AG20443 (cell line): ENCODE measurements at places on chromosomes 12 and 14.

DNA sequence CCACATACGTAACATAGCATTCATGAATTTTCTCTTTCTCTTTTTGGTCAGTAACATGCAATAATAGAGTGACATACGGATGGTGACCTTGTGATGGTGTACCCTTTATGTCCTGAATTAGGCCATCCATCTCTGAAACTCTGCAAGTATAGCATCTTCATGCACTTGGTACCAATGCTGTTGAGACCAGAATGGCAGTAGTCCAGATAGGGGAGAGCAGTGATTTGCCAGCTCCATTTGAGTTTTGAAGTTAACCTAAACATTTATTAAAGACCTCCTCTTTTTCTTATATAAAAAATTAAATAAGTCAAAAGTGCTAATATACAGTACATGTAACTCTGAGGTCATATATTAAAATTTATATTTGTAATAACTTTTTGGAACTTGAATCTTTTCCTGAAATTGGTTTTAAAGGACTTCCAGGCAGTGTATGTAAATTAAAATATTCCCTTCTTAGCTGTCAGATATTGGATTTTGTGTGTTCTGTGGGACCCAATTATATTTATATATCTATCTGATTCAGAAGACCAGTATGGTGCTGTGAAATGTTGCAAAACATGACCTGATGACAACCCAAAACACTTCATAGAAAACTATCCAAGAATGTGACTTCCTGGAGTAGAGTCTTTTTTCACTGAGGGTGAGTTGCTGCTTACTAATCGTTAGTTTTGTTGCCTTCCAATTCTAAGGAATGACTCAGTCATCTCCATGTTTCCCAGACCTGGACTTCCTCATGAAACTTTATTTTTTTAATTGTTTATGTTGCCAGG, 3.5 kb downstream of the ELK3 start:
- peak; percentile 77 for DNase-seq

DNA sequence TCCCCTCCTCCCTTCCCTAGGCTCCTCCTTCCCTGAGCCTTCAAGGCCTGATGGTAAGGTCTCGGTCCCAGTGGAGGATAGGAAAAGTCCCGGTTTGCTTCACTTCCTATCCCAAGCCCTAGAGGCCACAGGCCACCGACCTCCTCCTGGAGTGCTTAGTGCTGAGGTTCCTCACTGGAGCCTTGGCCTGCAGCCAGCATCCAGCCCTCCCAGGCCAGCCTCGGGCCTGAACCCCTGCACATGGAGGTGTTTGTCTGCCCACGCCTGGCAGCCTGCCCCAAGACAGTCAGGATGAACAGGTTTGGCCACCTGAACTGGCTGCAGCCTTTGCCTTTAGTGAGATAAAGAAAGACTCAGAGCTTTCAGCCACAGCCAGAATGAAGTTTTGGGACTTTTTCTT, 15.8 kb upstream of the KRT7 start:
- DNase-seq, result no peak

GRCh38 chr12:41917181-41917580, 227.5 kb downstream of the GXYLT1 start:
- DNase-seq, result no peak

DNA sequence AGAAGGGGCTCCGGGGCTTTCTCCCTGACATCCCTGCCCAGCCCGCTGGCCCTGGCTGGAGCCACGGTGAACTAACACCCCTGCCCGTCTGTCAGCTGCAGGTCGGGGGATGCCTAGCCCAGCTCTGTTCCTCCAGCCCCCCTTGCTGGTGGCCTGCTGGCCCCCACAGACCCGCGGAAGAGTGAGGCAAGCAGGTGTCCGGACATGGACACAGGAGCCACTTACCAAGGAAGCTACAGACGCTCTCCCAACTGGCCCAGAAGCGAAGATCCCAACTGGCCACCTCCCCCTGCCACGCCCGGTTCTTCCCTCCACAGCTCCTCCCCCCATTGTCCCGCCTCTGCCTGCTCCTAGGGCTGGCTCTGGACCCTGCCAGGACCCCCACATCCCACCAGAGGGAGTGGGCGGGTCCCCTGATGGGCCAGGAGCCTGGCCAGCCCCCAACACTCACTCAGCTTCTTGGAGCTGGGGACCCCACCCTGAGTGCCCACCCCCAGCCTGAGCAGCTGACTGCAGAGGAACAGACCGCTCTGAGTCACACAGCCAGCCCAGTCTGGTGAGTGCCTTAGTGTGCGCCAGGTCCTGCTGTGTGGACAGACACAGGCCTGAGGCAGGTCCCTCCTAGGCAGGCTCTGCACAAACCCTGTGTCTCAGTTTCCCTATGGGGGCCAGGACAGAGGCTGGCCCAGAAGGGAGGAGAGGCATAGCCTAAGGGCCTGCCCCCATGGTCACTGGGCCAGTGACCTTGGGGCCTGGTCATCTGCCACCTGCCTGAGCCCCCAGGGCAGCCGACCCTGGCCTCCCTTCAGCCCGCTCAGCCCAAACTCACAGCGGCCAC, 7.7 kb downstream of the AHNAK2 start:
- DNase-seq, result peak; percentile 89

DNA sequence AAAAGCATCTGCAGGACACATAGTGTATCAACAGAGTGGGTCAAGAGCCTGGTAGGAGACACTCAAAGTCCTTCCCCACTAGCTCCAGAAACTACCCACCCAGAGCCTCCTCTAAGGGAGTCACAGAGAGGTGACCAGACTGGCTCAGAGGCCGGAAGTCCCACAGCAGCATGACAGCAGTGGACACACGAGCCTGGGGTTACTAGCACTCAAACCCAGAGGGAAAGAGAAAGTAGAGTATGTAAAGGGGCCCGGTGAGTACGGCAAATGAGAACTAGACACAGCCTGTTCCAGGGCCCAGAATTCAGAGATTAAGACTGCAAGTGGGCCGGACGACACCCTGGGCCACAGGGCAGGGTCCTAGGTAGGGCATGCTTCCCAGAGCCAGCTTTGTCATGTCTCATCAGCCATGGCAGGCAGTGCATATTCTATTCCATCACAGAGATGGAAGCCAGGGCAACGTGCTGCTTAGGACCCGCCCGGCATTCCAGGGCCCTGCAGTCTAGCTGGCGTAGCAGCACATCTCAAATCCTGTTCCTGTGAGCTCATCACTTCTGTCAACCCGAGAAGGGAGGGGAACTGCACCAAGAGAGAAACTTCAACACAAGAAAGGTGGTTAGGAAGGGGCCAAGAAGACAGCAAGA, 4.2 kb downstream of the IFFO1 start:
- peak; percentile 74 for DNase-seq

GRCh38 chr12:9149372-9149771, 33.7 kb upstream of the A2M start:
- no peak for DNase-seq

DNA sequence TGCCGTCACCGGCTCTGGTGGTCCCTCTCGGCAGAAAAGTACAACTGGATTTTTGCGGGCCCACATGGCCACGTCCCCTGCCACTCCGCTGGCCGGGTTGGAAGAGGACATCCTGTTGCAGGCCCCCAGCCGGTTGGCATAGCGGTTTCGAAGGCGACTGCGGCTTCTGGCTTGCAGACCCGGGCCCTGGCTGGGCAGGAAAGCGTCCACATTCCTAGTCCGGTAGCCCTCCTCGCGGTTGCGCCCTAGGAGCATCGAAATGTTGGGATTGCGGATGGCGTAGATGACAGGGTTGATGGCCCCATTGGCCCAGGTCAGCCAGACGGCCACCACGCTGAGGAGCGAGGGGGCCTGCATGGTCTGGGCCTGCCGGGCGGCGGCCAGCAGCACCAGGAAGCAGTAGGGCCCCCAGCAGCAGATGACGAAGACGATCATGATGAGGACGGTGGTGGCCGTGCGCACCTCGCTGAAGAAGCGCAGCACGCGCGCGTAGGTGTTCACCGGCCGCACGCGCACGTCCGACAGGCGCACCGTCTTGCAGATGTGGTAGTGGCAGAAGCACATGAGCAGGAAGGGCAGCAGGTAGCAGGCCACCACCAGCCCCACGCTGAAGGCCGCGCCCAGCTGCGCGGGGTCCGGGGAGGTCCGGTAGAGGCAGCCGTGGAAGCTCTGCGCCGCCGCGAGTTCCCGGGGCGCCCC, 1.2 kb downstream of the GPR135 start:
- DNase-seq, result no peak

GRCh38 chr12:10027311-10027710, 3.2 kb upstream of the CLEC9A start:
- peak; percentile 16 for DNase-seq

- DNase-seq, result no peak
These were observed 98.6 kb upstream of the FKBP4 start for GRCh38 chr12:2696136-2696535.

GRCh38 chr12:45034861-45035265, 16.0 kb downstream of the DBX2 start:
- DNase-seq, result peak; percentile 14

DNA sequence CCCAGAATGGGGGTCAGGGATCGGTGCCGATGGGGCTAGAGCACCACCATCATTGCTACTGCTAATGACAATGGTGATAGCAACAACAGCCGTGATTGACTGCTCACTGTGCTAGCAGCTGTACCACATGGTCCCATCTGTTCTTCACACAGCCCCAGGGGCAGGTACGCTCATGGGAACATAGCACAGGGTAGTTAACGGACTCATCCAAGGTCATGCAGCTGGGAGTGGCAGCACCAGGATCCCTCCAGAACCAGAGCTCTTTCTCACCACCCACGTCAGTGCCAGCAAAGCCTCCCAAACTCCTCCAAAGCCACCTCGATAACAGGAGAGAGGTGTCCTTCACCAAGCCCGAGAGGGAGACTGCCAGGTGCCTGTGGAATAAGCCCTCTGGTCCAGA, 11.2 kb upstream of the DYNC1H1 start:
- DNase-seq, result no peak

GRCh38 chr12:24069532-24070395, 120.3 kb upstream of the SOX5 start:
- peak; percentile 4 for DNase-seq

GRCh38 chr12:16553457-16553856, 52.5 kb downstream of the LMO3 start:
- no peak for DNase-seq

DNA sequence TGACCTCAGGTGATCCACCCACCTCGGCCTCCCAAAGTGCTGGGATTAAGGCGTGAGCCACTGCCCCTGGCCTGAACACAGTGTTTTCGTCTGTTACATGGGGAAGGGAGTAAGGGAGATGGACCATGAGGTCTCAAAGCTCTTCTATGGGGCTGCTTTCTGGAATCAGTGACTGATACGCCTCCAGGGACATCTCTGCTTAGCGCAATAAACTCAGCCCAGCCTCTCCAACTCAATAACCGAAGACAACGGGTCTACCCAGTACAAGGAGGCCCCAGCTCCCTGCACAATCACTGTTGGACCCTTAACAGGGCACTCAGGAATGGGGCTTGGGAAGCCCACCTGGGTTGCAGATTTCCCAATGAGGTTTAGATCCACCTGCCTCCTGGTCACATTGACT, 42.6 kb upstream of the CHGA start:
- DNase-seq, result no peak

GRCh38 chr12:115213538-115214016, 529.6 kb upstream of the TBX3 start:
- DNase-seq, result no peak

- DNase-seq, result no peak
These were observed 253.8 kb upstream of the GARIN6 start for GRCh38 chr12:99393763-99394162.

GRCh38 chr12:45458854-45459807, 243.2 kb downstream of the ANO6 start:
- DNase-seq, result no peak

GRCh38 chr12:28879379-28879778, 269.7 kb upstream of the FAR2 start:
- no peak for DNase-seq

DNA sequence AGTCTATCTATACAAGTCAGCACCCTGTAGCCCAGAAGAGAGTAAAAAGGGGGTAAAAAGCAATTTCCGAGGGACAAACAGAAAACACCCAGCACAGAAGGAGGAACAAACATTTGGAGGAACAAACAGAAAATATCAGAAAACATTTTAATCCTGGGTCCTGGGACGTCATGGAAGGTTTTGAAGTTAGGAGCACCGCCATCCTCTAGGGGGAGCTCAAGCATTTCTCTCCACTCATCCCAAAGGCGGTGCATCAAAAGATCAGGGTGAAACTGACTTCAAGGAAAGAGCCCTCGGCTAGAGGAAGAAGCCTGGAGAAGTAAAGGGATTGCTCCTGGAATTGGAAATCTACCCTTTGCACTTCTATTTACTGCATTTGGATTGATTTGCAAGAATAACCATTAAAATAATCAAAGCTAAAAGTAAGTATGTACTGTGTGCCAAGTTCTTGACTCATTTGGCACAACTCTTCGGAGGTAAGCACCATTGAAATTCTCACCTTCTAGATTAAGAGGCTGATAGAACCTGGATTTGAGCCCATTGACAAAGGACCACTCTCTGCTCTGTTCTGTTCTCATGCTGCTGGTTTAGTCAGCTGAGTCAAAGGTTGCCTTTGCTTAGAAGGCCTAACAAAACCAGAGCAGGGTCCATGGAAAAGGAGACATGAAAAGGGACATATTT, 17.2 kb upstream of the POC1B start:
- DNase-seq, result peak; percentile 82

- DNase-seq, result no peak
These were observed 11.0 kb downstream of the ORAI1 start for GRCh38 chr12:121637231-121637914.

DNA sequence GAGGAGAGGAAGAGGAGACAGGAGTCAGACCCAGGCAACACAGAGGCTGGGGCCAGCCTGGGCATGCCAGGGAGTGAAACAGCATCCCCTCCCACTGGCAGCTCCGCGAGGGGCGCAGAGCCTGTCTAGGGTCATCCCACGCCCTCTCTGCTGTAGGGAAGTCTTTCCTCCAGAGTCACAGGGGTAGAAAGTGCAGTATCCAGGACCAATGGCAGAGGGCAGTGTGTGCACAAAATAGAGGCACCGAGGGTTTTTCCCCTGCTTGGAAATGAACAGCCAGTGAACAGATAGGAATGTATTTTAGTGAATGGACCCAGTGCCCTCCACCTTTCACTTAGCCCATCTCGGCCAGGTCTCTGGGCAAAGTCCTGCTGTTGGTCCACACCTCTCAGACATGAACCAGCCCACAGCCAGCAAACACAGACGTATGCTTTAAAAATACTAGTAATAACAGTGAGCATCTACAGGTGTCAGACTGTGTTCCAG, 9.4 kb upstream of the KRT74 start:
- DNase-seq, result peak; percentile 88

DNA sequence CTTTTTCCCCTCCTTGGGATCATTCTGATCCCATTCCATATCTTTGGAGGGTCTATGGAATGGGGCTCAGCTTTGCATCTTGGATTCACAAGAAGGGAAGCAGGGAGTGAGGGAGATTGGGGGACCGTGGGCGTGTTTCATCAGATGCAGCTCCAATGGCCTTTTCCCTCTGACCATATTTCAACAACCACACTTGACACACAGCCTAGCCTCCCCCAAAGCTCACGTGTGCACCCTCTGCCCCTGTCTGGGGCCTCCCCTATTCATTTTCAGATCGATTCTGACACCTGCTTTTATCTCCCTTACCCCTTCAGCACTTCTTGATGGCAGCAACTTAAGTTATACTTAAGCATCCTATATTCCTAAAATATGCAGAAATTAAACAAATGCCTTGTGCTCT, 126.6 kb downstream of the CHST11 start:
- no peak for DNase-seq
